ENCODE measurements at places on chromosomes 12 and 14. TPM values are rescaled to one million over a fixed set of nuclear protein-coding genes. Genes with fewer than 3 reads are reported as not detected.

GRCh38 chr14:91289464-91289863 lies 45.0 kb upstream of the GPR68 start:
- peaks cover 18% of the 10 kb centered on the region for H3K4me1 ChIP-seq
- peaks cover 13% of the 10 kb centered on the region for H3K36me3 ChIP-seq
- no peaks in the 10 kb centered on the region for H3K27me3 ChIP-seq
- peak overlapping the region; percentile 21 for H3K27ac ChIP-seq

Gene DHH
- total RNA-seq: 0.17 TPM

Gene CFAP251
- total RNA-seq: 0.97 TPM

DNA sequence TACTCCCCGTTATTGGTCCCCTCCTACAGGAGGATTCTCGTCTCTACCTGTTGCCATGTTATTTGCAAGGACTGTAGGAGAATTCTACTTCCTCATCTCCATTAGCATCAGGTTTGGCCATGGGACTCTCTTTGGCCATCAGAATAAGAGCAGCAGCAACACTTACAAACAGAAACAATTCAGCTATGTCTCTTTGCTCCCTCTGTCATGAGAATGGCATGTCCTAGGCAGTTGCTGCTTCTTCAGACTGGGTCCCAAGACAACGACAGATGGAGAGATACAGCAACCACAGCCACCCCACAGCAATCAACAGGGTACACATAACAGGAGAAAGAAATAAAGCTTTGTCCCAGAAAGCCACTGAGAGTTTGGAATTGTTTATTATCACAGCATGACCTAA lies 19.7 kb downstream of the SLC41A2 start:
- no peaks in the 10 kb centered on the region for H3K27me3 ChIP-seq
- H3K4me3 ChIP-seq: no peak overlapping the region
- no peak for DNase-seq
- no peak overlapping the region for H3K27ac ChIP-seq
- H3K36me3 ChIP-seq: peaks cover 3% of the 10 kb centered on the region

Gene GTF2H3
- 17.1 TPM for total RNA-seq

DNA sequence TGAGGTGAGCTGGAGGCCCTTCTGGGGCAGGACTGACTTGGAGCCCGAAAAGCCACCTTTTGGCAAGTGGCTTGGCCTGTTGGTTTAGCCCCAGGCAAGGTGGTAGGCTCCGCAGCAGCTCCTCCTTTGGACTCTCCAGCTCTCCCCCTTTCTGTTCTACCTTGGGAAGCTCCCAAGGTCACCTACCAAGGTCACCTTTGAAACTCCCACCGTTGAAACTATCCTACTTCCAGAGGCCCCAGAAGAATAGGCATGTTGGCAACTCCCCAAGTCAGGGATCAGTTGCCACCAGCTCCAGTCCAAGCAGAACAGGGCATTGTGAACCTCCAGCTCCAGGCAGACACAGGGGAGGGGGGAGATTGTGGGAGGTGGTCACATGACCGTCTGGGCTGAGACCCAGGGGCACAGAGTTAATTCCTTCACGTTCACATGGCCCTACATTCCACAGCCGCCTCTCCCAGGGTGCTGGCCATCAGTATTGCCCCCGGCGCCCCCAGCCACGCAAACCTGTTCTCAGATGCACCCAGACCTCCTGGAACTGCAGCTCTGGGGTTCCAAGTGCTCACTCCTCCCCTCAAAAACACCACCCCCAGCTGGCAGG lies 14.4 kb downstream of the IRF2BPL start:
- H3K4me1 ChIP-seq: peaks cover 25% of the 10 kb centered on the region
- H3K27me3 ChIP-seq: no peaks in the 10 kb centered on the region
- no peaks in the 10 kb centered on the region for H3K36me3 ChIP-seq
- no peak overlapping the region for H3K4me3 ChIP-seq
- DNase-seq: no peak
- no peak overlapping the region for H3K27ac ChIP-seq

GRCh38 chr12:23014749-23015148 lies 389.8 kb downstream of the ETNK1 start:
- no peak overlapping the region for H3K4me3 ChIP-seq
- no peak overlapping the region for H3K27ac ChIP-seq
- H3K36me3 ChIP-seq: no peaks in the 10 kb centered on the region
- no peak for DNase-seq
- no peaks in the 10 kb centered on the region for H3K4me1 ChIP-seq

- no peak overlapping the region for H3K27ac ChIP-seq
- no peak for DNase-seq
- H3K4me1 ChIP-seq: no peaks in the 10 kb centered on the region
- no peaks in the 10 kb centered on the region for H3K36me3 ChIP-seq
- H3K4me3 ChIP-seq: no peak overlapping the region
- H3K27me3 ChIP-seq: no peaks in the 10 kb centered on the region
Measured at GRCh38 chr12:86675197-86675596, 419.0 kb upstream of the MGAT4C start.

Gene TRPV4
- total RNA-seq: not detected

GRCh38 chr12:124904306-124905098 lies 9.9 kb downstream of the UBC start:
- H3K36me3 ChIP-seq: no peaks in the 10 kb centered on the region
- H3K4me3 ChIP-seq: no peak overlapping the region
- no peaks in the 10 kb centered on the region for H3K27me3 ChIP-seq
- DNase-seq: no peak
- no peak overlapping the region for H3K27ac ChIP-seq
- H3K4me1 ChIP-seq: peaks cover 8% of the 10 kb centered on the region

Gene CMAS
- total RNA-seq: 15.2 TPM

- H3K27ac ChIP-seq: peak overlapping the region; percentile 78
- no peak for DNase-seq
- H3K36me3 ChIP-seq: peaks cover 20% of the 10 kb centered on the region
- peaks cover 4% of the 10 kb centered on the region for H3K4me1 ChIP-seq
- peaks cover 3% of the 10 kb centered on the region for H3K27me3 ChIP-seq
- no peak overlapping the region for H3K4me3 ChIP-seq
Measured at GRCh38 chr12:53714004-53714403, 13.2 kb downstream of the CALCOCO1 start.

- H3K27ac ChIP-seq: peak overlapping the region; percentile 94
- DNase-seq: no peak
- peaks cover 46% of the 10 kb centered on the region for H3K4me1 ChIP-seq
- H3K36me3 ChIP-seq: peaks cover 8% of the 10 kb centered on the region
- H3K4me3 ChIP-seq: no peak overlapping the region
- no peaks in the 10 kb centered on the region for H3K27me3 ChIP-seq
Measured at GRCh38 chr12:131959641-131960589, 10.2 kb downstream of the EP400 start.

DNA sequence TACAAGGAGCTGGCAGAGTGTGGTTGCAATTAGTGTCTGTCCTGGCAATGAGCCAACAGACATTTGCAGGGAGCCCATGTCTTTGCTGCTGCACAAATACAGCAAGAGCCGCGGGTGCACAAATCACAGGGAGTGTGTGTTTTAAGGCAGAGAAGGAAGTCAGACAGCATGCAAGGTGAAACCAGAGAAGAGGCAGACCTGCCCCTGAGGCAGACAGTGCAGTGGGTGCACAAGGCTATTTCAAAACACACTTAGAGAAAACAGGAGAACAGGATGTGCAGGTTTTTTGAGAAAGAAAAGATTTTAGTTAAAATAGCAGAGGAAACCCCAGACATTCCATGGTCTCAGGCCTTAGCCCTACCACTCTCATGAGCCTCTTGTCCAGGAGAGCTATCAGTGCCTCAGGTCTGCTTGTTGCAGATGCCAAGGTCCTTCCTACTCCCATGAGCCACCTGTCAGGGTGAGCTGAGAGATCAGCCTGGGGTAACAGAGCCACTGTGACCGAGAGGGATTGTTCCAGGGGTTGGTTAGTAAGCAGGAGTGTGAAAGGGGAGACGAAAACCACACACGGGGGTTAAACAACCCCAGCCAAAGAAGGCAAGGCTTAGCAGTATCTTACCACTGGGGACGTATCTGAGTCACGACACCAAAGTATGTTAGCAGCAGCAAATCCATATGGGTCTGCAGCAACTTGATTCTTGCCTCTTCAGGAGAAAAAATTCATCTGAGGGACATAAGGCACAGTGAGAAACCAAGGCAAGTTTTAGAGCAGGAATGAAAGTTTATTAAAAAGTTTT lies 78.1 kb downstream of the C14orf132 start:
- H3K27ac ChIP-seq: peak overlapping the region; percentile 5
- H3K36me3 ChIP-seq: no peaks in the 10 kb centered on the region
- no peak overlapping the region for H3K4me3 ChIP-seq
- DNase-seq: no peak
- no peaks in the 10 kb centered on the region for H3K27me3 ChIP-seq

DNA sequence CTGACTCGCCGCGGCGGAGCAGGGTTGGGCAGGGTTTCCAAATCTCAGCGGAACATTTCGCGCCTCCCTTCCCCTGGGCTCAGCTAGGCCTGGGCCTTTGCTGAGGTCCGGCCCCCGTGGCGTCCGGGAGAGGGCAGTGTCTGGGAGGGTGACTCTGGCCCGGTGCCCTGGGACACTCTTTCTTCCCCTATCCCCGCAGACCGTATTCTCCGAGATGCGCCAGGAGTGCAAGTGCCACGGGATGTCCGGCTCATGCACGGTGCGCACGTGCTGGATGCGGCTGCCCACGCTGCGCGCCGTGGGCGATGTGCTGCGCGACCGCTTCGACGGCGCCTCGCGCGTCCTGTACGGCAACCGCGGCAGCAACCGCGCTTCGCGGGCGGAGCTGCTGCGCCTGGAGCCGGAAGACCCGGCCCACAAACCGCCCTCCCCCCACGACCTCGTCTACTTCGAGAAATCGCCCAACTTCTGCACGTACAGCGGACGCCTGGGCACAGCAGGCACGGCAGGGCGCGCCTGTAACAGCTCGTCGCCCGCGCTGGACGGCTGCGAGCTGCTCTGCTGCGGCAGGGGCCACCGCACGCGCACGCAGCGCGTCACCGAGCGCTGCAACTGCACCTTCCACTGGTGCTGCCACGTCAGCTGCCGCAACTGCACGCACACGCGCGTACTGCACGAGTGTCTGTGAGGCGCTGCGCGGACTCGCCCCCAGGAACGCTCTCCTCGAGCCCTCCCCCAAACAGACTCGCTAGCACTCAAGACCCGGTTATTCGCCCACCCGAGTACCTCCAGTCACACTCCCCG lies 3.0 kb downstream of the WNT1 start:
- peaks cover 23% of the 10 kb centered on the region for H3K27me3 ChIP-seq
- H3K4me1 ChIP-seq: peaks cover 39% of the 10 kb centered on the region
- DNase-seq: peak; percentile 51
- H3K27ac ChIP-seq: peak overlapping the region; percentile 92
- peak overlapping the region; percentile 92 for H3K4me3 ChIP-seq
- peaks cover 3% of the 10 kb centered on the region for H3K36me3 ChIP-seq

DNA sequence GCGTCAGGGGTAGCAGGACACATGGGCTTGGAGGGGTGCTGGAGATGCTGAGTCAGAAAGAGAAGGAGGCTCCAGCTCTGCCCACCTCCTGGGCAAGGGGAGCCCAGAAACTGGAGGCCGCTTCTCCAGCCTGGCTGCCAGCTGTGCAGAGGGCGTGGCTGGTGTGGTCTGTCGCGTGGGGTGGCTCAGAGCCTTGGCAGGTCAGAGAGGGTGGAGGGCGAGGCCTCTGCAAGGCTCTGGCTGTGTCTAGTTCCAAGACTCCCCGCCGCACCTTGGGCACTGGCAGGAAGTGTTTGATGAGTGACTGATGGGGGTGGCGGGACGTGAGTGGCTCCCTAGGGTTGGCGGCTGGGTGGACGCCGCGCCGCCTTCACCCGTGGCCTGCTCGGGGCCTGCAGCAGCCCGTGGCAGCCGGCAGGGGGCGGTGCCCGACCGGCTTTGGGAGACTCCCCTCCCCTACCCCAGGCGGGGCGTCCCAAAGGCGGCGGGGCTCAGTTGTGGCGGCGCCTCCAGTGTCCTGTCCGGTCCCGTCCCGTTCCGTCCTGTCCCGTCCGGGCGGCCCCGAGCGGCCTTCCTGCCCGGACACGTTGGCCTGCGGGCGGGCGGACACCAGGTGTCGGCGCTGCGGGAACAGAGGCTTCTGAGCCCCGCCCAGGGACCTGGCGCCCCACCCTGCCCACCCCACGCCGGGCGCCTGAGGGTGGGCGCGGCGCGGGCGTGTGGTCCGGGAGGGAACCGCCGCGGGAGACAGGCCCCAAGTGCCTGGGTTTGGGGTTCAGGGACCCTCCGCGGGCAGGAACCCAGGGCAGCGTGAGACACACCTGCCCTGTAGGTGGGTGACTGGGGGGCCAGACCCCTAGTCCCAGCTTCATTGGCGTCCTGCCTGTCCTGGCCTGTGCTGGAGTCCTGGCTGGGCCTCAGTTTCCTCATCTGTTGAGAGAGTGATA lies 39.7 kb downstream of the KRT80 start:
- DNase-seq: peak; percentile 79
- H3K4me1 ChIP-seq: peaks cover 38% of the 10 kb centered on the region
- no peaks in the 10 kb centered on the region for H3K27me3 ChIP-seq
- peak overlapping the region; percentile 76 for H3K4me3 ChIP-seq

Gene C12orf60
- total RNA-seq: 0.27 TPM

- H3K4me3 ChIP-seq: no peak overlapping the region
- H3K4me1 ChIP-seq: no peaks in the 10 kb centered on the region
Measured at GRCh38 chr12:109695961-109696461, 17.6 kb upstream of the FAM222A start.

GRCh38 chr12:25797386-25797785 lies 161.1 kb upstream of the RASSF8 start:
- H3K27me3 ChIP-seq: no peaks in the 10 kb centered on the region
- H3K4me3 ChIP-seq: no peak overlapping the region
- no peaks in the 10 kb centered on the region for H3K36me3 ChIP-seq

Gene SERPINA9
- total RNA-seq: not detected

Measured in T-helper 17 cell (primary cell).